Stimulated activated CD8-positive, alpha-beta memory T cell treated with anti-CD3 and anti-CD28 coated beads, Interleukin-15, amount 100 ng/mL, for 1 hour (primary cell): ENCODE measurements at places on chromosomes 12 and 14.

GRCh38 chr12:111085096-111085495, 164.7 kb upstream of the MYL2 start:
- no peak for DNase-seq

DNA sequence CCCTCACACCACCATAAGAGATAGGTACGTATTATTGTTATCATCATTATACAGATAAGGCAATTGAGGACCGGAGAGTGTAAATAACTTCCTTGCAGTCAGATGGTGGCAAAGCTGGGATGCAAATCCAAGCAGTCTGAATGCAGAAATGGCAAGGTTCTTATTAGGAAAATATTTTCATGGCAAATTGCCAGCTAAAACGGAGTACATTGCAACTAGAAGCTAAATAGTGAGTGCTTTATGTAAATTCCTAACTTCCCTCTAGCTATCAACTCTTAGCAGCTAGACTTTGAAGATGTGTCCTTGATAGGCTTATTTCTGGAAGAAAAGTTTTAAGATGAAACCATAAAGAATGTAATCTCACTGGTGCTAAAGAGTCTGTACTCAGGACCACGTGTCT, 323.9 kb upstream of the DIO2 start:
- no peak for DNase-seq

DNA sequence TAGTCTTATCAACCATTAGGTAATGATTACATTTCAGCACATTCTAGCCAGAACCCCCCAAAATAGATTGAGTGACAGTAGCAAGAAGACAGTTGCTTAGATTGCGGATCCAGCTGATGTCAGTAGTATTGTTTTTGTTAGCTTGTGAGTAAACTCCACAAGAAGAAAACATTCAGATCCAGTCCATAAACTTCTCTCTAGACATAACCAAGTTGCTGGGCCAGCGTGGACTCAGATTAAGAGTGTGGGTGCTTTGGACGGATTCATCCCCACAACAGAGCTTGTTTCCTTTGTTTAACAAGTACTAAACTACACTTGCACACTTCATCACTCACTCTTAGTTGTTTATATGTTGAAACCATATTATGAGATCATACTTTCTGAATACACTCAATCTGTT, 293.4 kb downstream of the NPAS3 start:
- DNase-seq = no peak

DNA sequence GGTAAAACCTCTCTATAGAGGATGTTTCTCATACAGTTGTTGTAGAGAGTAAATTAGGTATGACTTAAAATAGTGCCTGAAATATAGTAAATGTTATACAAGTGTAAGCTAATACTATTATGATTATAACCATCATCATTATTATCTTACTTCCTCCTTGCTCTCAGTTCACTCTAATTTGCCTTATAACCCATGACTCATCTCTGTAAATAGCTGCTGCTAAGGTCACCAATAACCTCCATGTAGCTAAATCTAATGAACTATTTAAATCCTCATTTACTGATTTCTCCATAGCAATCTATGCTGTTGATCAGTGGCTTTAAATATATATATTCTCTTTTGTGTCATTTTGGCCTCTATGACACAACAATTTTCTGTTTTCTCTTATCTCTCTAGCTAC, 109.6 kb downstream of the RMST start:
- no peak for DNase-seq

- DNase-seq = no peak
Observed at GRCh38 chr14:44970907-44971306, 8.9 kb downstream of the TOGARAM1 start.

DNA sequence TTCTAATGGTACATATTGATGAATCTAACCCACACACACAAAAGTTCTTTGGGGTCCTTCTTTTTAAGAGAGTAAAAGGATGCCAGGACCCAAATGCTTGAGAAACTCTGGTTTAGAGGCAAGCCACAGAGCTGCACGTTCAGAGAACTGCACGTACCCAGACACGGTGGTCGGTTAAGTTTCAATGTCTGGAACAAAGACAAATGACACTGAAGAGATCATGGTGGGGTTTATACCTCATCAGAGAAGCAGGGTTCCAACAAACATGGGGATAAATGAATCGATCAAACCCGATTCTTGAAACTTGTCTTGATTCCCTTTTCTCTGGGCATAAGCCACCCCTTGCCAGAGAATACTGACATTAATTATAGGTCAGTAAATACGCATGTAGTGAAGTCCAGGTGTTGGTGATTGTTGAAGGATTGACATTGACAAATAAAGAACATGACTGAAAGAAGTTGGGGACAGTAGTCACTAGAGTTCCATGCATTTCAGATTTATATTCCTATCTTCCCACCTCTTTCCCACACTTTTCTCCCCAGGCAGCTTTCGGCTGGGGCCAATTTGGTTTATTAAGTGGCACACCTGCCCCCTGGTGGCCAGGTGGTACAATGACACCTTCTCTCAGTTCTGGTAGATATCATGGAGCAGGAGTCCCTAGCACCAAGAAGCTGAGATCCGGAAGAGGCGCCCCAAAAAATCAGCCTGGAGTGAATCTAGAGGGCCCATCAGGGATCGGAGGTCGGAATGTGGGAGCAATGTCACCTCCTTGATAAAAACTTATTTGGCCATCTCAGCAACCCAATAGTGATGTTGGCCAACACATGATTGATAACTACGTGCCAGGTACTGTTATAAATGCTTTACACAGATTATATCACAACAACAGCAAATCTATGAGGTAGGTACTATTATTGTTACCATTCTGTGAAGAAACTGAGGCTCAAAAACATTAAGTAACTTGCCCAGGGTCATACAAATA, 17.8 kb upstream of the HDAC7 start:
- DNase-seq = no peak

DNA sequence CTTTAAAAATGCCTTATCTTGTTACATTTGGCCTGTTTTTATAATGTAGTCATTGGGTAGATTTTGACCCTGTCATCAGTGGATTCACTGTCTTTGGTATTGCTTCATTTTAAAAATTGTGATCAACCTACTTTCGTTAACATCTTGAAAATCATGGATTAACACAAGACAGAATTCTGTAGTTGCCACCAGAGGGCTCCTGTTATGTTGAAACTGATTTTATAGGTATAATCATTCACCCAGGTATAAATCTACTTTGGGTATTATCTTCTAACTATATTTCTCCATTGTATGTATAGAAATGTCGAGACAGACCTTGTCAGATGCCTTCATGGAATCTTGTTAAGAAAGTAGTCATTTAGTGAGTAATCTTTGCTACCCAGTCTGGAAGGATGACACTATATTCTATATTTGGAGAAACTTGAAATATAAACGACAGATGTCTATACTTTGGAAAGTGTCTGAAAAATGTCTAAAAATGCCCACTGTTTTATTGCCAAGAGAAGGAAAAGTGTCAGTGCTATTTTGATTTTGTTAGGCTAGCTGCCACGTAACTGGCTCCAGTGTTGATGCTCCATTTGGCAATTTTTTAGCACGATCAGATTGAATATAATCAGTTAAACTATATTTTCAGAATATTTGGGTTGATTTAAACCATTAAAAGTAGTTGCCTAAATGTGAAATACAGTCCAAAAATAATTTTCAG, 129.4 kb downstream of the PELI2 start:
- no peak for DNase-seq

DNA sequence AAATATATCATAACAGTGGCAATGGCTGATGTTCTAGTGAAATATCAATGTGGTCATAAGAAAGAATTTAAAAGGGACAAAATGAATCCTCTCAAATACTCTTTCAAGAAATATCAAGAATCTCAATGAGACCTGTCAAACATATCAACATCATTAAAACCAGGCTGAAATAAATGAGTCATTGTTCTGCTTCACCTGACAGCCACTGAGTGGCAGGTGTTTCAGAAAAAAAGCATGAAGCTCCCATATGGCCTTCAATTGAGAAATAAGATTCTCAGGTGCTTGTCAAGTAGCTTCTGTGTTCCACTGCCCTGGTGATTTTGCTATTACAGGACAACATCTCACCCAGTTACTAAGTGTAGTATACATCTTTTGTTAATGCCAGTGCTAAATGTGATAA, 21.5 kb downstream of the ANAPC5 start:
- DNase-seq = no peak

DNA sequence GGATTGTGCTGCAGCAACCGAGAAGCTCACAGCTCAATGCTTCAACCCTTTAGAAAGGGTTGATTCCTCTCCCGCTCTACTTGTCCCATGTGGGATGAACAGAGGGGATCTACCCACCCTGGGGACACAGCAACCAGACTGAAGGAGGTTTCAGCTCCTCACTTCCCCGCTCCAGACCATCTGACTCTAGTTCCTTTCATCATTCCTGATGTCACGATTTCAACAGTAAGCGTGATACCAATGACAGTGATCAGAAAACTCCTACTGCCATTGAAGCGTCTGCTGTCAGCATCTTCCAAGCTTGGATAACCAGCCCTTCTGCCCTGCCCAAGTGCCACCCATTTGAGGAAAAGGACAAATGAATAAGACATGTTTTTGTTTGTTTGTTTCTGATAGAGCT, 14.3 kb downstream of the SERPINA1 start:
- no peak for DNase-seq

- no peak for DNase-seq
Observed at GRCh38 chr14:60106339-60106738, 14.6 kb downstream of the PCNX4 start.

GRCh38 chr12:126493366-126494108, 1428.3 kb downstream of the AACS start:
- no peak for DNase-seq

GRCh38 chr12:113537046-113537750, 65.5 kb upstream of the LHX5 start:
- DNase-seq = no peak

- no peak for DNase-seq
Observed at GRCh38 chr12:31710021-31710818, 18.6 kb downstream of the AMN1 start.

DNA sequence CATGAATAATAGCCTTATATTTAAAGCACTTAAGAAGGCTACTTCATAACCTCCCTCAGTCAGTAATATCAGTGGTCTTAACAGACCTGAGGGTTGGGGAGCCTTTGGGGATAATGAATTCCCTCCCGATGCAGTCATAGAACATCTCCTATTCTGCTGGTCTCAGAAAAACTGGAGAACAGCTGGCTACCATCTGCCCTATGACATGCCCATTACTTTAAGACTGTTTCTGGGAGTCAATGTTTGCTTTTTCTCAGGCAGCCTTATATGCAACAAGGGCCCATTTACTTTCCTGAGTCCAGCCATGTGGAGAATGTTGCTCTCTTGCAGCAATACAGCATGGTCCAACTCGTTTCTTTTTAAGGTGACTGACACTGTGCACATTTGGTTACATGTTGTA, 161.7 kb upstream of the PARP11 start:
- no peak for DNase-seq

GRCh38 chr12:42695490-42695995, 106.0 kb upstream of the PRICKLE1 start:
- no peak for DNase-seq

- no peak for DNase-seq
Observed at GRCh38 chr12:119857041-119857591, 20.0 kb downstream of the CIT start.

GRCh38 chr12:92107094-92107493, 38.6 kb downstream of the BTG1 start:
- no peak for DNase-seq

GRCh38 chr12:39588348-39588747, 31.3 kb downstream of the ABCD2 start:
- no peak for DNase-seq

DNA sequence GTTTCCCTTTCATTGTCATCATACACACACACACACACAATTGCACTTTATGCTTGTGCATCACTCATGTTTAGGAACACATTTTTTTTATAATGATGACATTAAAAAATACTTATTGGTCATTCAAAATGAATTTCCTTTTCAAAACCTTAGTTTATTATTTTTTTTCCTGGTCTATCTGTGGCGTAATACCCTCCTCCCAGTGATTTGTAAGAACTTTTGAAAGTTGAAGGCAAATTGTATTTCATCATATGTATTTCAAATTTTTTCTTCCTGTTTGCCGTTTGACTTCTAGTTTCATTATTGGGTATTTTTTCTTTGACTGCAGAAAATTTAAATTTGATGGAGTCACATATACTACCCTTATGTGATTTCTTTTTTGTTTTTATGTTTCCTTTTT, 2.5 kb upstream of the LRRK2 start:
- no peak for DNase-seq

GRCh38 chr14:91380610-91381371, 36.8 kb downstream of the CCDC88C start:
- DNase-seq = no peak

DNA sequence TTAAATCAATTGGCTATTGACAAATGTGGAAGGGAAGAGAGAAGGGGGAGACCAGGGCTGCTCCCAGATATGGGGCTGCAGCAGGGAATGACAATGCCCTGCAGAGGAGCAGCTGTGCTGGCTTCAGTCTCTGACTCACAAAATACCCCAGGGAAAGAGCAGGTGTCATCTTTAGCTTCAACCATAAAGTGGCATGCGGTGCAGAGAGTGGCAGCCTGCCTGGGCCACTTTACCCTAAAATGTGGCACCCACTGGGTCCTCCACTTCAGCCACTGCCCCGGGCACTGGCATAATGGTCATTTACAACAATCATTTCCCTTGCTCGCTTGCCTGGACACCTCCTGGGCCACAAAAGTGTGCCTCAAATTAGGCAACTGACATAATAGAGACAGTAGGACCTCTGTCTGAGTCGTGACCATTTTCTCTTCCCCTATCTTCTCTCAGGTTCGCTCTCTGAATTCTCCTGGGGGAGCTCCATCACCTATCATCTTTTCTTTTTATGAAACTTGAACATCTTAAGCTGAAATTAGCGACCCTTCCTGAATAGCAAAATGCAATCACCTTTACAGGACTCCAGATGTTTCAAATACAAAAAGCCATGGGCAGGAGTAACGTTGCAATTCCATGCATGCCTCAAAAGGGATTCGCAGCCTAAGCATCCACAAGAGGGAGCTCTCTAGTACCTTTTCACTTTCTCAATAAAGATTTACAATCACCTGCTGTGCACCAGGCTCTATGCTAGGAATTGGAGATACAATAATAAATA, 179.9 kb upstream of the ATF7IP start:
- DNase-seq = no peak

DNA sequence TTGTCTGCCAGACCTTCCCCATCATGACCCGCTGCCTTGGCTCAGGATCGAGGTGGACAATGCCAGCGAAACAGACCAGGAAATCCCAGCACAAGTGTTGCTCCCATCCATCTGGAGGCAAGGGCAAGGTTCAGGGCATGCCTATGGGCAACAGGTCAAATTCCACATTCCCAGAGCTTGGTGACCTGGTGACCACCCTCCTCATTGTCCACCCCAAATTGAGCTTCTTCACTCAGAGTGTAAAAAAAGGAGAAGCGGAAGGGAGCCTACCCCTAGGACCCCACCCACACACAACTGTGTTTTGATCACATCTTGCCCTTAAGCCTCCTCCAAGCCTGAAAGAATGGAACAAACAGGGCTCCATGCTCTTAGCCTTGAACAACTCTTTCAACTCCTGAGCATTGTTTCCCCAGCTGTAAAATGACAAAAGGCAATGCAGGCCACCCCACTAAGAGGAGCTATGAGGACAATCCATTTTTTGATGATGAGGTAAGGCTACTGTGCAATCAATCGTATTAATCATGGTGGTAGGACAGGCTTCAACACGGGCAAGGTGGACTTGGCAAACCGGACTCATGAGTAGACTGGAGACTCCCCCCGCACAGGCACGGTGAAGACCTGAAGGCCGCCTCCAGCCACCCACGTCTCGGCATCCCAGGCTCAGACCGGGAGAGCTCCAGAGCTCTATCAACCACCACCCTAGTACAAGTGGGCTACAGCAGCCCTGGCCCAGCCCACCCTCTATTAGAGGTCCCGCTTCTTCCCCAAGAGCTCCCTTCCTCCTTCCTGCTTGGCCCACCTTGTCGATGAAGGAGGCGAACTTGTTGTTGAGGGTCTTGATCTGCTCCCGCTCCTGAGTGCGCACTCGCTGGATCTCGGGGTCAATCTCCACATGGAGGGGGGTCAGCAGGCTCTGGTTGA, 866 bp downstream of the KRT79 start:
- DNase-seq = no peak
